ENCODE measurements at places on chromosomes 12 and 14. TPM values are rescaled to one million over a fixed set of nuclear protein-coding genes. Genes with fewer than 3 reads are reported as not detected.

ORAI1 gene
- 66.4 TPM for total RNA-seq

RTL1 gene
- not detected for total RNA-seq

GNPTAB gene
- 47.9 TPM for total RNA-seq

KRT78 gene
- not detected for total RNA-seq

INHBC gene
- total RNA-seq = 0.18 TPM

IAPP gene
- total RNA-seq = not detected

TROAP gene
- total RNA-seq = 1.4 TPM

SLC5A8 gene
- not detected for total RNA-seq

HOXC9 gene
- total RNA-seq = not detected

ARHGEF25 gene
- 0.68 TPM for total RNA-seq

FKBP11 gene
- 68.1 TPM for total RNA-seq

MGP gene
- total RNA-seq = 2.2 TPM

SLC7A8 gene
- 6.5 TPM for total RNA-seq

ACSM4 gene
- not detected for total RNA-seq

SMOC1 gene
- total RNA-seq = not detected

RAB5B gene
- 85.7 TPM for total RNA-seq

ZDHHC22 gene
- not detected for total RNA-seq

TAS2R13 gene
- 1.5 TPM for total RNA-seq

ALDH1L2 gene
- total RNA-seq = 0.15 TPM
